ENCODE measurements at places on chromosomes 2 and 18. TPM values are rescaled to one million over a fixed set of nuclear protein-coding genes. Genes with fewer than 3 reads are reported as not detected.

Gene L3MBTL4
- total RNA-seq: 0.24 TPM

Gene FAM124B
- 0.26 TPM for total RNA-seq

Gene G6PC2
- not detected for total RNA-seq

Gene ERFE
- 2.4 TPM for total RNA-seq

Gene DYSF
- 4.3 TPM for total RNA-seq

Gene DNAH6
- total RNA-seq: under 0.01 TPM

Gene NHEJ1
- 22.2 TPM for total RNA-seq

Gene FRZB
- 0.52 TPM for total RNA-seq

Gene CLEC4F
- not detected for total RNA-seq

Gene RESP18
- total RNA-seq: not detected

Gene TMEM247
- total RNA-seq: not detected

Gene MARS2
- 4.7 TPM for total RNA-seq

Gene UGT1A8
- total RNA-seq: not detected

Gene FKBP1B
- total RNA-seq: 20.7 TPM

Gene SERPINB10
- not detected for total RNA-seq

Gene SCG2
- total RNA-seq: 11.7 TPM

Gene STK25
- 170 TPM for total RNA-seq

Gene UNC80
- not detected for total RNA-seq

All from epithelial cell of alveolus of lung (primary cell).